Left ventricle myocardium inferior (tissue), 1 donor: ENCODE measurements at places on chromosomes 12 and 14. TPM values are rescaled to one million over a fixed set of nuclear protein-coding genes. Genes with fewer than 3 reads are reported as not detected.

- DNase-seq, result no peak
- no peaks in the 10 kb centered on the region for H3K36me3 ChIP-seq
- peaks cover 72% of the 10 kb centered on the region for H3K27me3 ChIP-seq
- H3K27ac ChIP-seq, result no peak overlapping the region
- no peaks in the 10 kb centered on the region for H3K4me1 ChIP-seq
- H3K4me3 ChIP-seq, result no peak overlapping the region
Observed at GRCh38 chr12:119500209-119500608, 93.4 kb upstream of the TMEM233 start.

Gene BLOC1S1
- 109 TPM for total RNA-seq

Gene OTOGL
- total RNA-seq, result 0.27 TPM

DNA sequence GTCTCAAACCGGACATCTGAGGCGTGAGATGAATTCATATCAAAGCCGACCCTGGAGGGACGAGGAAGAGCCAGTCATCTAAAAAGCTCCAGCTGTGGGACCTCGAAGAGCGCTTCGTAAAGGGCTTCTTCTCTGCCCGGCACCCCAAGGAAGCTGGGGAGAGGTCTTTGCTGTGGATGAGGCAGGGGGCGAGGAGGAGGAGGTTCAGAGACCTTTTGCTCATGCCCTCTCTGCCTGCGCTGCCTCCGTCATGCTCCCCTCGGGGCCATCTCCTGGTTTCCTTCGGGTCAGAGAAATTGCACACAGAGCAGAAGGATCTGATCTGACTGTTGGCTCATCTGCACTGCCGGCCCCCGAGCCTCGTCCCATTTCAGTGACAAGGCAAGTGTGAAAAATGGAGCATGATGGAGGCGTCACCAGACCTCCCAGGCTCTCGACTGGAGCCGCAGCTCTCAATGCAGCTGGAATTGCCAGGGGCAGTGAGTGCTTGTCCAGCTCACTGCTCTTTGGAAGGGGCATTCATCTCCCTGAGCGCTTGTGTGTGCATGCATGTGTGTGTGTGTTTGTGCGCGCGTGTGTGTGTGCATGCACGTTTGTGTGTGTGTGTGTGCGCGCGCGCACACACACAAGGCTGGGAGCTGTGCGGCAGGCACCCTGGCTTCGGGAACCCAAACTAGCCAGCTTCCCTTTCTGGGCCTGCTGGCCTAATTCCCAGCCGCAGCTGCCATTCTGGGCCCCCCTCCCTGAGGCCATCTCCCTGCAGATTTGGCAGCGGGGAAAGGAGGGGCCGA, 9.2 kb downstream of the CABP1 start:
- peak; percentile 36 for DNase-seq
- peak overlapping the region; percentile 90 for H3K27ac ChIP-seq
- H3K4me1 ChIP-seq, result peaks cover 45% of the 10 kb centered on the region
- H3K36me3 ChIP-seq, result no peaks in the 10 kb centered on the region

DNA sequence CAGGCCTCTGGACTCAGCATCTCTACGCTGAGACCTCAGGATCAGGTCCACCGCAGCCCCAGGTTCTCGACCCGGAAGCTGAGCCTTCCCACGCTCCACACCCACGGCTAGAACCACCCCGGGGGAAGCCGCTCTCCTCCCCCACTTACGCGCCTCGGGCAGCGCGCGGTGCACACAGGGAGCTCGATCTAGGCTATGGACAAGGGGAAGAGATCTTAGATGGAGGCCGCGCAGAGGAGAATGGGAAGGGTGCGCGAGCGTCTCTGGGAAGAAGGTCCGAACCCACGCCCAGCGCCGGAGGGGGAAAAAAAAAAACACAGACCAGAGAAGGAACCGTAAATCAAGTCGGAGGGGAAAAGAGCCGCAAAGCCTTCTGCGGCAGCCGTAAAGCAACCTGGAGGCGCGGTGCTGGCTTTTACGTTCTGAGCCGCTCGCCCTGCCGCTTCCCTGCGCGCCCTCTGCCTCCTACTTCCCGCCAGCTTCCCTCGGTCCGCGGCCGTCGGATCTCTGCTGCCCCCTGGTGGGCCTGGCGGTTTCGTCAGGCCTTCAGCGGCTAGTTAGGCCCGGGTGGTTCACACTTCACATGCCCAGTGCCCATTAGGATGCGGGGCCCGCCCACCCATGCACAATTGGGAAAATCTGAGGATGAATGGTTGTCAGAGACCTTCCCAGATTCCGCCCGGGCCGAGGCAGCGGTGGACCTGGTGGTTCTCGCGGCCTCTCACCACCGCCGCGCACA, at the start of gene RAD52:
Gene RAD52, minus strand, starts transcription at position 242 of the 739 bp plus-strand sequence. CDS start 16,636 bp downstream, outside the sequence.
- H3K27me3 ChIP-seq, result no peaks in the 10 kb centered on the region
- H3K4me3 ChIP-seq, result peak within 1 kb of the TSS; percentile 89
- peak; percentile 98 for DNase-seq
- H3K27ac ChIP-seq, result peak within 1 kb of the TSS; percentile 95
- no peaks in the 10 kb centered on the region for H3K36me3 ChIP-seq
- peaks cover 22% of the 10 kb centered on the region for H3K4me1 ChIP-seq
